Glomerular endothelial cell (primary cell): ENCODE measurements at places on chromosomes 6 and 20. TPM values are rescaled to one million over a fixed set of nuclear protein-coding genes. Genes with fewer than 3 reads are reported as not detected.
A peak's percentile ranks its signal among the peaks of the same experiment; 100 is the strongest.

GRCh38 chr6:71385111-71385822, 96.7 kb downstream of the OGFRL1 start:
- DNase-seq: no peak

DNA sequence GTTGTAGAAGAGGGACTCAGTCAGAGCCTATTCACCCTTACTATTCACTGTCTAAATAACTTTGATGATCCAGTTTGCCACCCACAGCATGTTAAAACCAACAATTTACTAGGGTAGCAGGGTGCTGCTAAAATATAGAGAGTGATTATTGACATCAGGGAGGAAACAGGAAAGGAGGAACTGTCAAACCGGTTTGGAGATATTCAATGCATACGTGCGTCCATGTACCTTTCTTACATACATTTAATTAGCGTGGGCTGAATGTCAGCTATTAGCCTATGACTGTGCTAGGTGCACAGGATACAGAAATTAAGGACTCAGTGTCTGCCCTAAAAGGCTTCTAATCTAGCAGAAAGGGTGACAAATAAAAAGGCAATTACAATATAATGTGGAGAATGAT, 57.2 kb downstream of the IL20RA start:
- DNase-seq: no peak

DNA sequence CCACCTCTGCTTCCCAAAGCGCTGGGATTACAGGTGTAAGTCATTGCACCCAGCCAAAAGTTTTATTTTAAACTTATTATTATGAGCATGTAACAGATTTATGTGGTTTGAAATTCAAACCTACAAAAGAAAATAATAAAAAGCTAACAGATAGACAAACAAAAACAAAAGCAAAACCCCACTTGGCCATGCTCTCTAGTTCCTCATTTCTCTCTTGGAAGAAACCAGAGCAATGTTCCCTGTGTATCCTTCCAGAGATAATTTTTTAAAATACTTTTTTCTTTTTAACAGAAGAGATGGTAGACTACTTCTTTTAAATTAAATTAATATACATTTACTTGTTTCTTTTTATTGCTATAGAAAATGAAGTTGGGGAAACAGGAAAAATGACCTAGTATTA, 28.0 kb upstream of the SLC17A3 start:
- DNase-seq: no peak

GRCh38 chr6:74152096-74152675, 456.2 kb downstream of the CD109 start:
- no peak for DNase-seq

DNA sequence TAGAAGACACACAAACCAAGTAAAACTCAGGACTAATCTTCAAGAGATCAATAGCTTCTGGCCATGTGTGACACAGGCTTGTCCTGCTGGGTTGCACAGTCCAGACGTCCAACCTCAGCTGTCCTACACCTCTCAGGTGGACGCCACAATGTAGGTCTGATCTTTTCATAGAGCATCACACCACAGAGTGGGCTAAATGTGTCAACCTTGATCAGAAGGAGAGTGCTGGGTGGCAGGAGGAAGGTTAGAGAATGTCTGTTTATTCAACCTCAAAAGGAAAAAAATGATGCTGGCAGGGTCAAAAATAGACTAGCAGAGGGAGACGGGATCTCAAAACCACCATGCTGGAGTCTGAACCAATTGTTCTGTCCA, 41.7 kb downstream of the GFOD1 start:
- no peak for DNase-seq

The DYNLT2 gene
- total RNA-seq: 0.48 and 1.1 TPM in 2 replicates

GRCh38 chr6:29737707-29738630, 14.7 kb downstream of the HLA-F start:
- no peak for DNase-seq

The BPI gene
- total RNA-seq: not detected in 2 replicates

DNA sequence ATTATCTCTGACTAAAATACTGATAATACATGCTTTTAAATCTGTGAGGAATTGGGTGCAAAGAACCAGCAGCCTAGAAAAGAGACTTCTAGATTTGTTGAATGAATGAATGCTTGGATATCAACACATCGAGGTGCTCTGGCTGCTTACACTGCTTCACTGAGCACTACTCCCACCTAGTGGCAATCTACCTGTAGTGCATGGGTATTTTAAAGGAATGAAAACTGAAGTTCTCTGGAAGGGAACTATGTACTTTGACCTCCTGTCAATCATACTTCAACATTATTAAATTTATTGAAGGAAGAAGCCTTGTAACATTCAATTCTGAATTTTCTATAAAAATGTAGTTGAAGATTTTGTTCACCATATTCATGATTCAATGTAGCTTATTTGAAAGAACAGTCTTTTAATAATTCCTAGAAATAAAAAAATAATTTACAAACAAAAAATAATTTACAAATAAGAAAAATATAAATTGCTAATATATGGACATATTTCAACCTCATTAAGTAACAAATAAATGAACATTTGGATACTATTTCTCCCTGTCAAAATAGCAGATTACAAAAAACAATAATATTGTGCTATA, 111.2 kb upstream of the MMS22L start:
- DNase-seq: peak; percentile 50

GRCh38 chr6:162706232-162706631, 21.3 kb downstream of the PRKN start:
- no peak for DNase-seq

The TNXB gene
- total RNA-seq: 1.5 and 1.7 TPM in 2 replicates

DNA sequence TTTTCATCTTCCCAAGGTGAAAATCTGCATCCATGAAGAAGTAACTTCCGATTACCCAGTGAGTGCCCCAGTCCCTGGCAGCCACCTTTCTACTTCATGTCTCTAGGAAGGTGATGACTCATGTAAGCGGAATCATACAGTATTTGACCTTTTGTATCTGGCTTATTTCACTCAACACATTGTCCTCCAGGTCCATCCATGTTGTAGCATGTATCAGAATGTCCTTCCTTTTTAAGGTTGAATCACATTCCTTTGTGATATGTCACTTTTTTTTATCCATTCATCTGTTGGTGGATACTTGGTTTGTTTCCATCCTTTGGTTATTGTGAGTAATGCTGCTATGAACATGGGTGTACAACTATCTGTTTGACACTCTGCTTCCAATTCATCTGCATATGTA, 176.3 kb upstream of the CDYL start:
- peak; percentile 83 for DNase-seq

DNA sequence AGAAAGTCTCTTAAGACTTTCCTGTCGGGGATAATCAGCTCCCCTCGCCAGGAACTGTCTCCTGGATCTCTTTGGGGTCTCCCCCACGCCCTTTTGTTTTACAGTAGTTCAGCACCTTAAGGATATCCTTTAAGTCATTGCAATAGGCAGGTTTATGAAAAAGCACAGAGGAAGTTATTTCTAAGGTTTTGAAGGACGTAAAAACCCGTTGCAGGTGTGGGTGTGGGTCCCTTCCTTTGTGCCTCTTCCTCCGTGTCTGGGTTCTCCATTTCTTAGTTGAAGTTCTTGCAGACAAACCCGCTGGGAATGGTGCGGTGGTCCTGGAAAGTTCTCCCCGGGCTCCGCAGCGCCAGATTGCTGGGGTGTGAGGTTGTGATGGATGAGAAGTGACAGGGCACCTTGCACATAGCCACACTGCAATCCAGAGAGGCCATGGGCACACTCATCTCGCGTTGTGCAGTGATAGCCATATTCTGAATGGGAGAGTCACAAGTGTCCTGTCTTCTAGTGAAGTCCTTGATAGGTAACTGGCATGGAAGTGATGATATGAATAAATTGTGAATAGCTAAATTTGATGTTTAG, 65.2 kb downstream of the GTF2H5 start:
- no peak for DNase-seq

The SLC29A1 gene
- 185 and 208 TPM in 2 replicates for total RNA-seq

GRCh38 chr20:61968932-61969331, 96.7 kb downstream of the TAF4 start:
- no peak for DNase-seq

GRCh38 chr6:144729502-144729901, 444.4 kb downstream of the UTRN start:
- no peak for DNase-seq

DNA sequence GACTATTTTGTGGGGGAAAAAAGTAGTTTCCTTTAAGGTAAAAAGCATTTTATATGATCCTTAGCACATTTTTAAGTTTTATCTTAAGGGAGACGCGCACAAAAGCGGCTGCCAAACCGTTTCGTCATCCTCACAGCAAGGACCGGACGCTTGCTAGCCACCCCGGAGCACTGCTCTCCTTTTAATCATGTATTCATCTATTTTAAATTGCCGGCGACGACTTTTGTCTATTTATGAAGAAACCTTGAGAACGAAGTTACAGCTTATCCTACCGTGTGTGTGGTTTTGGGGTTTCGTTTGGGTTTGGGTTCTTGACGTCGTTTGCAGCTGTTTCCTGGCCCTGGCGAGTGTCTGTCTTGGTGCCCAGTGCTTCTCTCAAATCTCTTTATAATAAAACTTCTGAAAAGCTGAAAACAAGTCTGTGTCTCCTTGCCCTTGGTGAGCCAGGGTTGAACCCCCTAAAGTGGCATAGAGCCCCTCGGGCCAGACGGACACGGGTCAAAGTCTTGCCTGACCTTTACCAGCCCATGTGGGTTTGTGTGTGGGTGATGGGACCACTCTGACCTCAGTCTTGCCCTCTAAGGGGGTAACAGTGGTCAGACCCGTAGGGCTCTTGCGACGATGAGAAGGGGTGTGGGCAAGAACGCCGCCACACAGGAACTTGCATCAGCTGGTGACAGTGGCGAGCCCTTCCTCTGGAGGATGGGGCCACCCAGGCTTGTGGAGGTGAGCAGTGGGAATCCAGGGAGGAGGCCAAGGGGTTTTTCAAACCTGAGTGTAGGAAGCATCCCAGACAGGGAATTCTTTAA, 117.6 kb downstream of the JPH2 start:
- DNase-seq: no peak

DNA sequence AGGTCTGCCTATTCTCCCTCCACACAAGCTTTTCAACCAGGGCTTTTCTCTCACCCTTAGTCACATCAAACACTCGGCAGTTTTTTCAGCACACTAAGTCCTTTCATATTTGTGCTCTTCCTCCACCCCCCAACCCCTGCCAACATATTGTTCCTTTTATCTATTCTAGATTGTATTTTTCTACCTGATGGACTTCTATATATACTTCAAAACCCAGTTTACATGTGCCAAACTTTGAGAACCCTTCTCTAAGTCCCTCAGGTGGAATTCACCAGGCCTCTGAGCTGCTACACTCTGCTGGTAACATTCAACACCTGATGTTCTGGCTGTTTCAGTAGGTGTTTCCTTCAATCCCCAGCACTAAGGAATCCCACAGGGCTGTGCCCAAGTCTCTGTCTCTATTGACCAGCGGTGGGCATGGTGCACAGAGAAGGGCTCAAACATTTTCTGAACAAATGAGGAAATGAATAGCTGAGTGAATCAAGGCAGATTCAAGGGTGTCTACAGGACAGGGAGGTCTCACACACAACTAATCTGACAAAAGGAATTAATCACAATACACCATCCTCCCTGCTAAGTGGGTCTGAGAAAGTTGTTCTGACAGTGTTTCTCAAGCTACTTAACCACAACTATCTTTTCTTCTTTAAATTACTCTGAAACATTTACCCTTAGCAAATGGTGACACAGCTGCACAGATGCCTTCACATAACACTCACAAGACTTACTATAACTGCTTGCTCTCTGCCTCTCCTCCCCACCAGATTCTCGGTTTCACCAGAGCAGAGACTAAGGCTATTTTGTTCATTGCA, 166.5 kb downstream of the TSHZ2 start:
- DNase-seq: no peak

- DNase-seq: no peak
These were observed 132.8 kb downstream of the TAF4 start for GRCh38 chr20:61932711-61933480.

GRCh38 chr6:169164986-169165385, 88.7 kb downstream of the THBS2 start:
- no peak for DNase-seq

DNA sequence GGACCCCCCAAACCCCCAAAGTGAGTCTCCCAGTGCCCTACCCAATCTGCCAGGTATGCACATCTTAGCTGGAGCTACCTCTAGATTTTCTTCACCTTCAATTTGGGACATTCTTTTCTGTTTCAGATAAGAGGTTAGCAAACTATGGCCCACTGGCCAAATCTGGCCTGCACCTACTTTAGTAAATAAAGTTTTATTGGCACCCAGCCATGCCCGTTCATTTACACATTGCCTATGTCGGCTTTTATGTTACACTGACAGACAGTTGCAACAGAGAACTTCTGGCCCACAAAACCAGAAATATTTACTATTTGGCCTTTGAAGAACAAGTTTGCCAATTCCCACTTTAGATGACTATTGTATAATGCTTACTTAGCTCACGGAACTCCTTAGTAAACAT, 55.9 kb upstream of the STX16 start:
- no peak for DNase-seq

GRCh38 chr6:41502917-41503671, 43.1 kb upstream of the FOXP4 start:
- DNase-seq: no peak

The TBXT gene
- not detected in 2 replicates for total RNA-seq

DNA sequence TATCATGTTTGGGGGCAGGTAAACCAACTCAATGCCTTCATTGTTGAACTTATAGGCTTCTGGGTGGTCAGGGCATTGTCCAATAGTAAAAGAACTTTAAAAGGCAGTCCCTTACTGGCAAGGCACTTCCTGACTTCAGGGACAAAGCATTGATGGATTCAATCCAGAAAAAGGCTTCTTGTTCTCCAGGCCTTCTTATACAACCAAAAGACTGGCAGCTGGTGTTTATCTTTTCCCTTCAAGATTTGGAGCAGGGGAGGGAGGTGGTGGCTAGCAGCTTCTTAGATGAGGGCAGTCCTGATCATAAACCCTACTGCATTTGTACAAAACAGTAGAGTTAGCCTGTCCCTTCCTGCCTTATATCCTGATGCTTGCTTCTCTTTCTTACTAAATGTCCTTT, 57.5 kb downstream of the NCOA3 start:
- DNase-seq: no peak

DNA sequence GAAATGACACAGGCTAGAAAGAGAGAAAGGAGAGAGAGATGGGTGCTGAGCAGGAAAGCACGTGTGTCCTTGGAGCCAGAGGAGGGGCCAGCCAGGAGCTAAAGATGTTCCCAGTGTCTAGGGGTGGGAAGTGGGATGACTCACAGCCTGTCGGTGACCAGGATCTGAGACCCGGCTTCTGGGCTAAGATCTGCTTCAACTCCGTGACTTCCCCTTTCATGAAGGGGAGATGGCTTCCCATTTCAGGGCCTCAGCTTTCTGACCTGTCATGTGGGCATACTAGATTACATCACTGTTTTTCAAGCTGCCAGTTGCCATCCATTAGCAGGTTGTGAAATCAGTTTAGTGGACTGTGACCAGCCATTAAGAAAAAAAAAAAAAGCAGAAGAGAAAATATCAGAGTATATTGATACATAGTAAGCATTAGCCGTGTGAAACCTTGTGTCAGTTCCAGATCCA, 5.4 kb downstream of the TGM3 start:
- no peak for DNase-seq
